Amygdala (tissue), 56 donors: ENCODE measurements at places on chromosomes 2 and 18.

- no peak for DNase-seq
These were observed 5.1 kb downstream of the PKDCC start for GRCh38 chr2:42052702-42053481.

DNA sequence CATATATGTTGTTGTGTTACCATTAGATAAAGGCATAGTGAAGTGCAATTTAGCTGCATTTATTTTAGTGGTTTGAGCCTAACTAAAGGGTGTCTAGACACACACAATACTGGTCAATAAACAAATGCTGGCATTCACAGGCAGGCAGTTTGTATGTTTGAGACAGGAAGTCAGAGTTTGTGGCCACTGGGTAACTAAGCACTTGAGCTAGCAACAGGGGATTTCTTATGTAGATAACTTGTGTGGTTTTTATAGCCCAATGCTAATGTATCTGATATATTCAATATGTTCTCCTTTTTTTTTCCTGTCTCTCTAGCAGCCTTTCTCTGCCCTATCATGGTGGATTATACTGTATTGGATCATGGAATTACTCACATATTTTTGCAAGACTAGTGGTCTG, 38.1 kb downstream of the LRRTM4 start:
- no peak for DNase-seq

DNA sequence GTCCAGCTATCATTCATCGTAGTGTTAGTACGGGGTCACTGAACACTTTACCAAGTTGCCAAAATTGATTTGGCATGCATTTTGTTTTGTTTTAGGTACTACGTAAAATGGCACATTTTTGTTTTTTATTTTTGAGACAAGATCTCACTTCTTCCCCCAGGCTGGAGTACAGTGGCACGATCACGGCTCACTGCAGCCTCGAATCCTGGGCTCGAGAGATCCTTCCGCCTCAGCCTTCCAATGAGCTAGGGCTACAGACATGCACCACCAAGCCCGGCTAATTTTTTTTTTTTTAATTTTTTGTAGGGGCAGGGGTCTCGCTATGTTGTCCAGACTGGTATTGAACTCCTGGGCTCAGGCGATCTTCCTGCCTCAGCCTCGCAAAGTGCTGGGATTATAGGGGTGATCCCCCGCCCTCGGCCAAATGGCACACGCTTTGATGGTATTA, 786 bp downstream of the TAF1B start:
- no peak for DNase-seq

GRCh38 chr18:41226911-41227310, 728.1 kb upstream of the PIK3C3 start:
- DNase-seq: no peak

GRCh38 chr2:110829413-110830146, 97.2 kb downstream of the ACOXL start:
- no peak for DNase-seq

DNA sequence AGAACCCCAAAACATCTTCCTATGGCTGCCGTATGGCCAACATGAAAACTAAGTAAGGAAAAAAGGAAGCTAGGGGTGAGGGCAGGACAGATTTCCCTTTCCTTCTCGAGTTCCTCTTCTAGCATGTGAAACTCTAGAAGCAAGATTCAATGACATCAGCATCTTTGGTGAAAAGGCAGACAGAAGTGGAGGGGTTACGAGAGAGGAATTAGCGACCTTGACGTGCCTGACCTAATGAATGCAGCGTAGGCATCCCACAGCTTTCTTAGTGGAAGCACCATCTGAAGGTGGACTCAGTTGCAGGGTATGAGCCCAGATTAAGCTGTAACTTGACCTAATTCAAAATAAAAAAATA, 47.9 kb upstream of the PELI1 start:
- DNase-seq: no peak

DNA sequence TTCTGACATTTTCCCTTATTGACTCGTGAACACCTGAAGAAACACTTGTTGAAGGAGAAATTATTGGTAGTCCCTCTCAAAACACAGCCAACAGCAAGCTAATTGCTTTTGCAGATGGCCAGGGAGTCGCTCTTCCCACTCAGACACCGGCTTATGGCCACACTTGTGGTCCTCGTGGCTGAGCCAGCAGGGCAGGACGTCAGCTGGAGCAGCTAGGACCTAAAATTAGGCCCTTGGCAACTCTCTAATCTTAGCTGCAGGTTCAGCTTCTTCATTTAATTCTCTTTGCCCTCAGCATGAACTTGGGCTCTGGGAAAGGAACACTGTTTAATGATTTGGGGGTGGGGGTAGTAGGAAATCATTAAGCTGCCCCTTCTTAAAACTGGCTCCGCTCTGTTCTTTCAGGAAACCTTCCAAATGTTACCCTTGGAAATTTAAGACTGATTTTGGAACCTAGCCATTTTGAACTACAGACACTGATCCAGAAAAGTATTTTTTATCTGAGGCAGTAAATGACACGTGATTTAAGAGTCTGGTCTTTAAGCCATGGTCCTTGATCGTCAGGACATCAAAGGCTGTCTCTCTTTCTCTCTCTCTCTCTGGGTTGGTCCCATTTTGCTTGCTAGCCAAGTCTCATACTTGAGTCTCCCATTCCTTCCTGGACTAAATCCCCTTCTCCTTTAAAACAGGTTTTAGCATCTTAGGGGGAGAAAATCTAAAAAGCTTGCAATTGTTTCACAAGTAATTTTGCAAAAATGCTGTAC, 77.5 kb downstream of the CDK15 start:
- no peak for DNase-seq

DNA sequence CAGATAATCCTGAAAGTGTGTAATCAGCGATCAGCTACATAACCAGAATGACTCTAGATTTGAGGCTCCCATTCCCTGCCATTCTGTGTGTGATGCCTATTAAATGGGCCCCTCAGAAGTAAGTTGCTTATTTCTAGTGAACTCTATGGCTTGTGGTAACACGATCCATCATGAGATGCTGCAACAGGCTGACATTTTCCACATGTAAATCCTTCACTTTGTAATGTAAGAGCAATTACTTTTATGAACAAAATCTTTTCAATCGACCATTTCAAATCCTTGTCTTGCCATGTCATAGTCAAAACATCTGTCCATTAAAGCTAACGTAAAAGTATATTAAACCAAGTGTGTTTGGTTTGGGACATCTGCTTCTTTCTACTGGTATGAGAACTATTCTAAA, 175.9 kb upstream of the ETAA1 start:
- no peak for DNase-seq

DNA sequence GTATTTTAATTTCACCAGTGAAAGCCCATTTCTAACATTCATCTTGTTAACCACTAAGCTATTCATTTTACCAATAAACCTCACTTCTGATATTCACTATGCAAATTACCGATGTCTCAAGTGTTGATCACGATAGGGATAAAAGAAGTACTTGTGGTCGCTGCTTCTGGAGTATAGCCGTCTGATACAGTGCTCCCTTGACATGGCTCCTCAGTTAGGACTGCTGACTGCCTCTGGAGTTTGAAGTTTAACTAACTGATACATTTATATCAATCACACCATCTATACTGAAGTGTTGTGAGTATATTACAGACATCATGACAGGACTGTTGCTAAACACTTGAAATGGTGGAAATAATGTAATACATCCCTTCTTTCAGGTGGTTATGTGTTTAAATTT, 95.6 kb downstream of the EHBP1 start:
- DNase-seq: no peak

GRCh38 chr2:36369716-36370115, 14.1 kb downstream of the CRIM1 start:
- no peak for DNase-seq

DNA sequence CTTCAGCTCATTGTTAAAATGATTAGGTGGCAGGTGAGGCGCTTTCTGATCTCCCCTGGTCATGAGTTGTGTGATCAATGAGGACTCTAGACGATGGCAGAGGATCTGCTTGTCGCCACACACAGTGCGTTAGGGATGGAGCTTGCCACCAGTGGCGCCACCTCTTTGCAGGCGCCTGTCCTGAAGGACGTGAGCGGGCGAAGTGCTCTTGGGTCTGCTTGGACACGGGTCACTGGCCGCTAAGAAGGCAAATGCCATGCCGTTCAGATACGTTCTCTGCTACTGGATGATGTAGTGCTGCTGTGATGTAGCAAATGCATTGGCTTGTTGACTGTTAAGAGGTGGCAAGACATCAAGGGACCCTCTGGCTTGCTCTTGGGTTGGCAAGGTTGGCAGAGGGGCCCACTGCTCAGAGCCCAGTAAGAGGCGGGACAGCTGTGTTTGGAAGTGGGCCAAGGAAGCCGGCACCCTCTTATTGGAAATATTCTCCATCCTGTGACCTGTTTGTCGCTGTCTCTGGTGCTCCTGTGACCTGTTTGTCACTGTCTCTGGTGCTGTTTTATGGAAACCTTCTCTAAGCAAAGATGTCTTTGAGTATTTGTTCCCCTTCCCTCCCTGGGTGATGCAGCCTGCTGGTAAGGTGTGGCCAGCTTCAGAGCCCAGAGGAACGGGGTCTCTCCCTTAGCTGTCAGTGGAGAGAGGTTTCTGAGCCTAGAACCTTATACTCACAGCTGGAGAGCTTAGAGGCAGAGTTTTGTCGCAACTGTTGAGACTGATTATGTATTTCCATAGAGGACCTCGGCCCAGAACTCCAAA, 14.6 kb downstream of the LDLRAD4 start:
- DNase-seq: no peak

DNA sequence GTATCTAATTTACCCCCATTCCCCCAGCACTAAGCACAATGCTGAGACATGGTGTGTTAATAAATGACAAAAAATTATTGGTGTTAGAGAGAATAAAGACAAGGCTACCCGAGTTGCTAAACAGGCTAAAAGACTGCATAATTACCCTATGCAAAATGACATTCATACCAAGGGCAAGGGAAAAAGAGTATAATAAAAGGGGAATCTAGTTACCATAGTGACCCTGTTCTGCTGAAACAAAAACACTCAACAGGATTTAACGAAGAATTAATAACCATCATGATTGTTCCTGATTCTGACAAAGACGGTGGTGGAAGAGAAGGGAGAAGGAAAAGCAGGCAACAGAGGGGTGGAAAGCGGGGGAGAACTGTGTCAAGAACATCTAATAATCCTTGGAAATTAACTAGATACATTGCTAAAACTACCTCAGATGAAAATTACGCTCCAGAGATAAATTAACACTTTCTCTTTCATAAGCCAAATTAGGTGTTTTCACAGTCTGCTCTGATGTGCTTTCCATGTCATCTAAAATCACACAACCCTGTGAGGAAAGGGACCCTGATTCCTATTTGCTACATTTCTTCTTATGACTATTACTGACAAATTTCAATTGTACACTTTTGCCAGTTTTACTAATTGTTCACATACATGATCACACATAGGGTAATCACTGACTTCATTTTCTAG, 25.5 kb downstream of the TTR start:
- no peak for DNase-seq

DNA sequence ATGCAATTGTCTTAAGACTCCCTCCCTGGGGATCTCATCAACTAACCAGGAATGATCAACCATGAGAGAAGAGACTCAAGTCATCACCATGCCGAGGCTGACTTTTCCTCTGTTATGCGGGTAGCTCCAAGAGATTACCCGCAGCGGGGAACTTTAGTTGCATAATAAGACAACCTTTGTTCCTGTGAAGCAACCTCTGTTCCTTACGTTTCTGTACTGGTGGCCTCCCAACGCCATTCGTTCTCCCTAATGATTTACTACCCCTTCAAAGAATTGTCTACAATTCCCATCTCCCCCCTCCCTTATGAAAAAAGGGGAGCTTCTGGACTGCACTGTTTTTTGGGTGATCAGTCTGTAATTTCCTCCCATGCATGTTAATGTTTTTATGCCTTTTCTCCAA, 66.1 kb upstream of the LRPPRC start:
- no peak for DNase-seq

GRCh38 chr2:24009367-24009679, 562 bp upstream of the MFSD2B start:
- DNase-seq: no peak

DNA sequence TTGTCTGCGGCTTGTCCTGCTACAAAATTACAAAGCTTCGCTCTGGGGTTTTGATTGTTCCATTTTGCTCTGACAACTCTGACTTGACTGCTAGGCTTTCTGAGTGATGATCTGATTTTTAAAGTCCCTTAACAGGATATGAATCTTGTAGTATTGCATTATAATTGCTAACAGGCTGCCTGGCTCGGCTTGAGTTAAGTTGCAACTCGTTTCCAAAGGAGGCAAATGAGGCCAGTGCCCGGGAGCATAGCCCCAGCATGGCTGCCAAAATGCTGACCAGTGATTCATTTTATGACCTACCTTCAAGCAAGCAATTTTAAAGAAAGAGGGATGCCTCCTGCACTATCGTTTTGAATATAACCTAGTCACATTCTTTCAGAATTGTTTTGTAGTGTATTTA, 135.4 kb downstream of the COL6A3 start:
- no peak for DNase-seq

GRCh38 chr2:85111819-85112281, 21.3 kb upstream of the TCF7L1 start:
- no peak for DNase-seq

- no peak for DNase-seq
These were observed 59.7 kb downstream of the MAP4K3 start for GRCh38 chr2:39377226-39377939.

DNA sequence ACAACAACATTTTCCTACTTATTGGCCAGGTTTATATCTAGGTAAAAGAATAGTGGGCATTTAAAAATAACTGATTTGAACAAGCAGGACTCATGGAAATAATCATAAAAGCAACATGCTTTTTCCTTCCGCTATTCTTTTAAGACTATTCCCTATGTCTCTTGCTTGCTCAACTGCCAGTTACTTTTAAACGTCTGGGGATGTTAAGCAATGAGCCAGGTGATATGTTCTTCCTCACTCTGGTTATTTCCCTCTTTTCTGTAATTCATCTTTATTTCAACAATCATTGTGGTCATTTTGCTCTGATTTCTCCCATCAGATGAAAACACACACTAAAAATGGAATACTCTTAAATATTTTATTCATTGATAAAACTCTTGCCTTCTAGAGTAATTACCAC, 33.4 kb upstream of the SLC8A1 start:
- DNase-seq: no peak

GRCh38 chr2:153169609-153170008, 309.0 kb downstream of the RPRM start:
- no peak for DNase-seq

DNA sequence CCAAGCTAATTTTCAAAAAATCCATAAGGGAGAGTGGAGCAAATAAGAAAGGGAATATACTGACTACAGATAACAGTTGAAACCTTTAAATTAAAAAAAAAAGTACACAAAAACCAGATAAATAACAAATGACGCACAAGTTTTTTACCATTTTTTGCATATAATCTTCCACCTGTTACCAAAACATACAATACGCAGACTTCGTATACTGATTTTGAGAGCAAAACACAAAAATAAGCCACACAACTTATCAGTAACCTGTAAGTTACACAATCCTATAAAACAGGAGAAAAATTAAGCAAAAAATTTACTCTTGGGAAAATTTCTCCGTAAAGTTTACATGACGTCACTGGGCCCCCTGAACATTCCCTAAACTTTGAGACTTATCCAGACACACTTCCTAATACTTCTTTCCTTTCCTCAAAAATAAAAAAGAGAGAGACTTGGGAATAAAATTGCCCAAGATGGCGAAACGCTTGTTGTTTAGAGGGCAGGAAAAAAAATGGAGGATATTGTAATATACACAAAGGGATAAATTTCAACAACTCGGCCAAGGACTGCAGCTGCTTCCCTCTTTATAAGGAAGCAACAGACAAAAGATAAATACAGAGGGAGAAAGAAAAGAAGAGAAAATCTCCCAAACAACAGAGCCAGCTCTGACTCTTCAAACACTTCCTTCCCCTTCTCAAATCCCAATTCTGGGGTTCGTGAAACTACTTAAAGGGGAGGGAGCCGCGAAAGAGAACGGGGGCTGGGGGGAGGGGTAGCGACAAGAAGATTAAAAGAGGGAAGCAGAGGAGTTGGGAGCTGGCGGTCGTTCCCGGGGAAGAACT, 1.6 kb downstream of the BAZ2B start:
- DNase-seq: no peak

- DNase-seq: no peak
These were observed 2.9 kb downstream of the RNF149 start for GRCh38 chr2:101305492-101306078.
